Muscle of leg (tissue), 16 donors: ENCODE measurements at places on chromosomes 2 and 18.

DNA sequence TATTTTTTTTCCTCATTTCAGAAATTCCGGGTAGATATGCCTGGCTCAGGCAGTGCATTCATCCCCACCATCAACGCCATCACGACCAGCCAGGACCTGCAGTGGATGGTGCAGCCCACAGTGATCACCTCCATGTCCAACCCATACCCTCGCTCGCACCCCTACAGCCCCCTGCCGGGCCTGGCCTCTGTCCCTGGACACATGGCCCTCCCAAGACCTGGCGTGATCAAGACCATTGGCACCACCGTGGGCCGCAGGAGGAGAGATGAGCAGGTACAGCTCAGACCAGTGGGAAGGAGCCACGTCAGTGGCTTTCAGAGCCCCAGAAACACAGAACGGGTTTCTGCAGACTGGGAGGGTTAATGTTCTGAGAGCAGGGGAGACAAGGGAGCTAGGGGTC is 11.4 kb downstream of the FOSL2 start:
- DNase-seq = no peak

- peak; percentile 50 for DNase-seq
Observed at GRCh38 chr18:44599412-44599811, 81.3 kb upstream of the SETBP1 start.

GRCh38 chr2:219878516-219878915 is 251.1 kb downstream of the SLC4A3 start:
- no peak for DNase-seq

DNA sequence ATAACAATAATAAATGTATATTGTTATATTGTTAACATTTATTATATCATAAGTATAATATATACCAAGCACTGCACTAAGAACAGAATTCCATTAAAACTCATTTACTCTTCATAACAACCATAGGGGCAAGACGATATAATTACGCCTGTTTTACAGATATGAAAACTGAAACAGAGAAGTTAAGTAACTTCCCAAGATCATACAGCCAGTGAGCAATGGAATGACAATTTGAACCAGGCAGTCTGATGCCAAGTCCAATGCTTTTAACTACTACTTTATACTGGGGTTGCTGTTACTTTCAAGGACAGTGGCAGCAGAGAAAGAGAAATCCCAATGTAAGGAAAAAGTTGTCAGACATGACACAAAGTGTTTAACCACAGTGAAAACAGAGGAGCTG is 338.8 kb upstream of the ID2 start:
- DNase-seq = no peak

GRCh38 chr2:15764683-15765011 is 173.0 kb downstream of the DDX1 start:
- DNase-seq = no peak

- DNase-seq = no peak
Observed at GRCh38 chr2:8441986-8442385, 239.9 kb upstream of the ID2 start.

GRCh38 chr2:38751596-38752410 is 642 bp upstream of the SRSF7 start:
- DNase-seq = peak; percentile 27

GRCh38 chr2:47516360-47517104 is 113.6 kb downstream of the MSH2 start:
- no peak for DNase-seq

GRCh38 chr2:162720559-162721271 is 117.9 kb downstream of the KCNH7 start:
- no peak for DNase-seq

- DNase-seq = peak; percentile 81
Observed at GRCh38 chr2:166539340-166540162, 45.5 kb upstream of the SCN7A start.

- DNase-seq = no peak
Observed at GRCh38 chr2:46555011-46555410, 75.6 kb downstream of the TMEM247 start.

- no peak for DNase-seq
Observed at GRCh38 chr2:181178823-181179412, 198.5 kb downstream of the UBE2E3 start.

GRCh38 chr2:71043531-71044407 is 24.7 kb upstream of the NAGK start:
- DNase-seq = no peak

DNA sequence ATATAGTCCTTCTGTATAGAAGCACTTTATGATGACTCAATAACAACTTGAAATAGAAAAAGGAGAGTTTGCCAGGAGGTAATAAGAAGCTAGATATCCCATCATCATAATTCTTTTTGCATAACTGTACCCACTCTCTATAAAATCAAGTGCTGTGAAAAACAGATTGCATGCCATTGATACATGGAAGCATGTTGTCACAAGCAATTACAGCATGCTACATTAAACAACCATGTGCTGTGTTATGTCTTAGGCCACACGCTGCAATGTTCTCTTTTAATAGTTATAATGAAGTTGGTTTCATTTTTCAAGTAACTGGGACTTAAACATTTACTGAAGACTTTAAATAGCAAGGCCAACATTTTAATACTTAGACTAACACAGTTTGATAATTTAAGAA is 264.2 kb downstream of the RPRM start:
- DNase-seq = no peak

DNA sequence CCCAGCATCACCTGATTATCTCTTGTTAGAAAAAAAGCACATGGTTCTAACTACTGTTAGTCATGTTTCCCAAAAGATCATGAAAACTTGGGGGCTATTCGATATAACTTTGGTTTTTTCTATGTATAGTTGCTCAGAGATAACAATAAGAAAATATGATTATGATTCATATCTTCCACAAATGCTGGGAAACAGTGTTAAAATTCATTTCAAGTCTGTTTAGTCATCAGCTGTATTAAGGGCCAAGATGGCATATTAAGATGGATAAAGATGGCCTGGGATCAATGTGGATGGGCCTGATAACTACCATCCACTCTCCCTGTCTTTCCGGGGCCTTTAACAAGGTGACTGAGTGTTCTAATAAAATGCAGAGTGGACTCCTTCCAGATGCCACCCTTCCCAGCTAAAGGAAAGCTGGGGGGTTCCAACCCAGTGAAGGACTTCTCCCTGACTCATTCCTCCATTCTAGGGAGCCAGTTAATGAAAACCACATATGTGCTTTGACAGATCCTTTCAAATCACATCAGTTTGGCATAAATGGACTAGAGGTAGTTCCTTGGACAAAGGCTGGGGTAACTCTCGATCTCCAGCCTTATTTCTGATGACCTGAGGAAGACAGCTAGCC is 221.6 kb downstream of the VAPA start:
- no peak for DNase-seq

DNA sequence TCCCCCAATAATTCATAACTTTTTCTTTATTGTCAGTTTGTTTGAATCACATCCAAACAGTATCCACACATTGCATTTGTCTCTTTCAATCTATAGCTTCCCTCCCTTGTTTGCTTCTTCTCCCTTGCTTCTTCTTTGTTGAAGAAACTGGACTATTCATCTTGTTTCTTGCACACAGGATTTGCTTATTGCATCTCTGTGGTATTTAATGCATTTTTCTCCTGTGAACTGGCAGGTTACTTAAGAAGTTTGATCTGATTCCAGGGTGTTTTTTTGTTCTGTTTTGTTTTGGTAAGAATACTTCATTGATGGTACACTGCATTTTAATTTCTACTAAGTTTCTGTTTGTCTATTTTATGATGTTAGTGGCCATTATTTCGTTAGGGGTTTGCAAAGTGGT is 166.8 kb downstream of the CAMKMT start:
- no peak for DNase-seq

GRCh38 chr2:11562011-11562410 is 28.2 kb downstream of the GREB1 start:
- DNase-seq = no peak

- no peak for DNase-seq
Observed at GRCh38 chr2:30721241-30721640, 86.0 kb downstream of the CAPN13 start.

DNA sequence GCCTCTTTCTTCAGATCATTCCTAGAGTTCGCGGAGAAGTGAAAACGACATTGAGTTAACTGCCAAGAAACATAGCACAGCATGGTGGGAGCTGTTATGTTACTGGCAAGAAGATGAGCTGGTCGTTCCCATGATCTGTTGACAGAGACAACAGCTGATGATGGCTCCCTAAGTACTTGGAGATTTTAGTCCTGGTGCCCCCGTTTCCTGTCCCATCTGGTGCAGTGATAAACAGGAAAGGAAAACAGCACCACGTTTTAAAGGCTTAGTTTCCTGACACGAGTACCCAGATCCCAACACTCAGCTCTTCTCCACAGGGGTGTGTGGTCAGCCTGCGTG is 56.4 kb upstream of the KCNG2 start:
- DNase-seq = no peak

DNA sequence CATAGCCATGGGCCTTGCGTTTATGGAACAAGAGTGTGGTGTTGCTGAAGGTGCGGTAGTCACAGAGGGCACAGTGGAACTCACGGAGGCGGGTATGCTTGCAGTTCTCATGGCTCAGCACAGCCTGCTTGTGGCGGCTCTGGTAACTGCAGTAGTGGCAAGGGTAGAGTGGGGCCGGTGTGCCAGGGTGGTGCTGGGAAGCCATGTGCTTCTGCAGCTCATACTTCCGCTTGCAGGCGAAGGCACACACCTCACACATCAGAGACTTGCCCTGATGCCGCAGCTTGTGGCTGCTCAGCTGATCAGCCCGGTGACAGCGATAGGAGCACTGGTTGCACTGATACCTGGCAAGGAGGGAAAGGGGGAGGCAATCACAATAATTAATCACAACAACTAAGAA is 14.7 kb downstream of the ZNF142 start:
- no peak for DNase-seq

- DNase-seq = no peak
Observed at GRCh38 chr2:14752295-14752694, 119.8 kb downstream of the LRATD1 start.

GRCh38 chr18:31553800-31554199 is 37.9 kb upstream of the TTR start:
- DNase-seq = no peak

- peak; percentile 67 for DNase-seq
Observed at GRCh38 chr2:79935771-79936657, 368.5 kb downstream of the LRRTM1 start.
